ENCODE measurements at places on chromosomes 4 and X.

GRCh38 chr4:25361253-25361652, 15.8 kb upstream of the ANAPC4 start:
- DNase-seq, result no peak

DNA sequence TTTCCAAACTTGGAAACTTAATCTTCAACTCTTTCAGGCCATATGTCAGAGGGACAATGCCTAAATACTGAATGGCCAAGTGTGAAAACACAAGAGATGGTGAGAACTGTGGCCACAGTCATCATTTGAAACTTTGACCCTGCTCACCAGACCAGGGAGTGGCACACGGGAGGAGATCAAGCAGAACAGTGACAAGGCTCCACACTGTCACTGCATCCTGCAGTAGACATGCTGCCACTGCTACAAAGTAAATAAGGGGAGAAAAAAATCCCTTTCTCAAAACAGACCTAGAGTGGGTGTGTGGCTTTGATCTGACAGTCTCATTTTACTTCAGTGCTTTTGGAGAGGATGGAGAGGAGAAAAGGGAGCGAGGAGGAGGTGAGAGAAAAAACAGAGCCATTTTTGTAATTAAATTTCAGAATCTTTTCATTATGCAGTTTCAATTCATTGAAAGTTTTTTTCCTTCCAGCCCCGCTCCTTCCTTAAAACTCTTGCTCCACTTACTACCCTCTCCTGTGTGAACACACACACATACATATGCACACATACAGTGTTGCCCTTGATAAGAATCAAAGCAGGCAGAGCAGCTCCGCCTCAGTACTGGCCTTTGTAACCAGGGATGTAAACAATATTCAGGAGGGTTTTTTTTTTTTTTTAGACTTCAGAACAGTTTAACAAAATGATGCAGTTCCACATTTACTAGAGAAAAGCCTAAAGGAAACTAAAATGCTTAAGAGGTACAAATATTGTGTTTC, 34.4 kb downstream of the NEXMIF start:
- no peak for DNase-seq

DNA sequence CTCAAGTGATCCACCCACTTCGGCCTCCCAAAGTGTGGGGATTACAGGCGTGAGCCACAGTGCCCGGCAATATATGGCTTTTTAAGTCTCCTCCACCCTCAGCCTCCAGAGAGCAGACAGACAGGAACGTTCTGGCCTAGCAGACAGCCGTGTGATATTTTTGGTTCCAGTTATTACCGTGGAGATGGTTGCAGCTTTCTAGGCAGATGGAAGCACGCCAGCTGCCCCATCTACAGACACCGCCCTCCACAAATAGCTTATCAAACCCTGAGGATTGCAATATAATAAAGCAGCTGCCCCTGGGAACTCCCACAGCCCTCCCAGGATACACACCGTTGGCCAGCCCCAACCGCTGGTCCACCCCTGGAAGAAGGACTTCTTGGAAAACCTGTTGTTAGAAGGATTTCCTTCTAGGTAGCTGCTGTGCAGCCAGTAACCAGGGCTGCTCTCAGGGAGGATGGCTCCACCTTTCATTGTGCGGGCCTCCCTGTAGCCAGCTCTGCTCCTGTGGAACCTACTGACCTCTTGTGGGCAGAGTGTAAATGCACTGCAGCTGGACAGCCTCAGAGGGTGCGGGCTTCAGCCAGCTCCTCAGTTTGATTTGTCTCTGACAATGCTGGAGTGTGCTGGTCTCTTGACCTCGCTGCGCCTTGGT, 44.0 kb downstream of the SLC25A5 start:
- DNase-seq, result no peak

DNA sequence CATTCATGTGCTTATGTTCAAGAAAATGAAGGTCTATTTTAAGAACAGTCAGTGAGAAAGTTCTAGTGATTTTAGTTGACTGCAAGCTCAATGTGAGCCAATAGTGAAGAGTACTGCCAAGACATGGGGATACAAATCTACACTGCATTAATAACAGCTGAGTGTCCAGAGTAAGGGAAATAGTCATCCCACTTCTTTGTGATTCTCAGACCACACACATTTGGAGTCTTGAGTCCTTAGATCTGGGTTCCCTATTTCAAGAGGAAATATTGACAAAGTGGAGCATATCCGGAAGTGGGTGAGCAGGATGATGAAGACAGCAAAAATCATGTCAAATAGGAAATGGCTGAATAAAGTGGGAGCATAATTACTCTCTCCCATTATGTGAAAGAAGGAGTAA, 171.1 kb downstream of the LARP7 start:
- no peak for DNase-seq

- no peak for DNase-seq
Observed at GRCh38 chr4:164177153-164177552, 576.8 kb upstream of the SMIM31 start.

DNA sequence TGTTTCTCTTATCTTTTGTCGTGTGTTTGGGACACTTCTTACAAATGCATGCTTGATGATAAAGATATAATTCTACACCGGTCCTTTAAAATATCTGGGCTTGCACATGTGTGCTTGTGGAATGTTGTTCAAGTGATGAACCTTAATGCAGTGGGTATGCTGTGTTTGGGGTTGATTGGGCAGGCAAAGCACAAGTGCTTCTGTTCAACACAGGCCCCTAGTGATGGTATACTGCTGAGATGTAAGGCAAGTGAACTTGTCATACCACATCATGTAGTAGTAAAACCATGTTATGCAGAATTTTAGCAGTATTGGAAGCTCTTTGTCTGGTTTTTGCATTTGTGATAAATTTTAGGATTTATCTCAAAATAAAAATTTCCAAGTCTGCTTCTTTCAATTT, 23.9 kb downstream of the TBC1D19 start:
- DNase-seq, result no peak

- DNase-seq, result no peak
Observed at GRCh38 chr4:21792736-21793135, 155.8 kb downstream of the KCNIP4 start.

- DNase-seq, result no peak
Observed at GRCh38 chrX:29691044-29691443, 524.3 kb upstream of the MAGEB2 start.

DNA sequence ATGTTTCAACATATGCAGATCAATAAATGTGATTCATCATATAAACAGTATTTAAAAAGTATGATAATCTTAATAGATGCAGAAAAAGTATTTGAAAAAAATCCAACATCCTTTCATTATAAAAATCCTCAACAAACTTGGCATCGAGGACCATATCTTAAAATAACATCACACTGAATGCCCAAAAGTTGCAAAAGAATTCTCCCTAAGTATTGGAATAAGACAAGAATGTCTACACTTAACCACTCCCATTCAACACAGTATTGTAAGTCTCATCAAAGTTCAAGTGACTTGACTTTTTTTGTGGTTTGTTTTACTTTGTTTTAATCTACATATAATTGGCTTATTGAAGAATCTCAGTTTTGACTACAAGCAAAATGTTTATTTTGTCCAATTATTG, 779.0 kb upstream of the SLIT2 start:
- no peak for DNase-seq

Measured in RWPE2 (cell line).